ENCODE measurements at places on chromosomes 5 and 9.

DNA sequence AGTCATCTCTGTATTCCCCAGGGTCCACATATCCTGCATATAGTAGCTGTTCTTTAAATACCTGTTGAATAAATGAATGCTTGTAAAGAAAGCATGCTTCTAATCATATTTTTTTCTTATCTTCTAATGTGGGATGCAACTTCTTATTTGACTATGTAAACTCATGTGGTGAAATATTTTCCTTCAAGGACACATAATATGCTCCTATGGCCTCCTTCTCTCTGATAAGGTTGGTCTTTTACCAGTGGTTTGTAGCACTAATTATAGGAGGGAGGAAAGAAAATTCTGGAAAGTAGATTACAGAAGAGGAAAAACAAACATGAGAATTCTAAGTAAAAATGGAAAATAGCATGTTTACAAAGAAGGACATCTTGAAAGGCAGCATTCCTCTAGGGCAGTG, 28.6 kb upstream of the C5orf63 start:
- DNase-seq: no peak

- no peak for DNase-seq
Observed at GRCh38 chr5:65767565-65767964, 45.6 kb downstream of the NLN start.

DNA sequence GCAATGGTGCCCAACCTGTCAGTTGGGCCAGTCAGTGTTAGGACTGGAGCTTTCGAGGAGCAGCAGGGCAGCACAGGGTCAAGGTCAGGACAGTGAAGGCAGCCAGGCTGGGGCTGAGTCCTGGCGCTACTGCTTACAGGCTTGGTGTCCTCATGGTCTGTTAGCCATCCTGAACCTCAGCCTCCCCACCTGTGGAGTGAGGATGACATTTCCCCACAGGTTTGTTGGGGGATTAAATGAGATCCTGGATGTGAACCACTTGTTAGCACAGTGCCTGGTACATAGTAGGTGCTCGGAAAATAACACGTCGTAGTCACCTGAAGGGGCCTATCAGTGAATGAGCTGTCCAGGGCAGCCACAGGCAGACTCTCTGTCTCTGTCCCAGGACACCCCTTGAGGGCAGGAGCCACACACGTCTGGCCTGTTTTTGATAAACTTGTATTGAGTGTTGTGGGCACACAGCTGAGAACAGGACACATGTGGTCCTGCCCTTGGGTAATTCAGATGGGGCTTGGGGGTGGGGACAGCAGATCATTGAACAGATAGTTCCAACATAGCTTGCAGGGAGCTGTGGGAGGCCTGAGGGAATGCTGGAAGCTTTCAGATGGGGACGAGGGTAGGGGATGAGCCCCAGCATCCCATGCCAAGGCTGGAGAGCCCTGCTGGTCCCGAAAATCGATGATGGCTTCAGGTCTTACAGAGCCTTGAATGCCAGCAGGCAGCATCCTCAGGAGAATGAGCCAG, 69.3 kb downstream of the AMBP start:
- no peak for DNase-seq

GRCh38 chr5:141772281-141772680, 90.3 kb upstream of the ARAP3 start:
- no peak for DNase-seq

DNA sequence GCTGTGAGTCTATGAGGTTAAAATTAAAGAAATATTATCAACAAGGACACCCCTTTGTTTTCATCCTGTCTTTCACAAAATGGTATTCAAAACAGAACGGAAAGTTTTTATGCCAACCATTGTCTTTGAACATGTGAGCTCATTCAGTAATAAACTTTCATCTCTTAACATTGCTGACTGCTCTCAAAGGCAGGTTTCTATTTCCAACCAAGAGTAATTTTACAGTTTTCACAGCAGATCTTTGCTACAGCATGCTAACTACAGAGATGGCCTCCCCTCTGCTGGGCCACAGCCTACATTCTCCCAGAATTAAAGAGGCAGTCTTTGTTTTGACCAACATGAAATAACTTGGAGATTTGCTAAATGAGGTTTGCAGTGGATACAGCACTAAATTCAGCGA, 101.5 kb downstream of the DMRT2 start:
- DNase-seq: no peak

- peak; percentile 52 for DNase-seq
Observed at GRCh38 chr5:43038496-43038989, 1.6 kb downstream of the ANXA2R start.

- no peak for DNase-seq
Observed at GRCh38 chr9:128091144-128091543, 23.1 kb downstream of the SLC25A25 start.

- no peak for DNase-seq
Observed at GRCh38 chr5:140249536-140249935, 53.4 kb downstream of the PFDN1 start.

DNA sequence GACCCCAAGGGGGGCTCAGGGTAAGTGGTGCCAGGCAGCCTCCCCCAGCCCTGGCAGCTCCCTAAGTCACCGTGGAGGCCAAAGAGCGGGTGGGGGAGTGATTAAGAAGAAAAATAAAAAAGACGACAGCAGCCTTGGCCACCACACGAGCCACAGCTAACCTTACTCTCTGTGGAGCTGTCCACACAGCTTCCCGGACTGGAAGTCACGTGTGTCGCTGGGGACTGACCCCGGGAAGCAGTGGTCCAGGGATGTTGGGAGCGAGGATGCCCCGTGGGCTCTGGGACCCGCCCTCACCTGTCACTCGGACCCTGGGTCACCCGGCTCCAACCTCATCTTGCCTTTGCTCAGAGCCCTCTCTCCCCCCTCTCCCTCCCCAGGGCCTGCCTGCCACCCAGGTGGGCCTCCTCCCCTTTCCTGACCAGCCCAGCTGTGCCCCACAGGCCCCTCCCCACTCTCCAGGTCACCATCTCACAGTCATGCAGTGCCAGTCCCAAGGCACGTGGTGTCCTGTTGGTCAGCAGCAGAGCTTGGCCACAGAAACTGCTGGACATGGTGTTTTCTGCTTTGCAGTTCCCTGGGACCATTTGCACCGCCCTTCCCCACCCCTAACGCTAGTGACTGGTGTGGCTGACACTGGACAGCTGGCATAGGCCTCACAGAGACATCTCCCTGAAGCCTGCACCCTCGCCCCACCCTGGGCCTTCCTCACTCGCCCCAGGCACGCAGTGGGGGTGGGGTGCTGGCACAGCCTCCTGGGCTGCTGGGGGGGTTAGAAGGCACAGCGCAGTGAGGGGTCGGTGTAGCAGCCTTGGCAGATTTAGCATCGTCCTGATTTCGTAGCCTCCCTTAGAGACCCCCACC, 9.8 kb upstream of the EXOC3 start:
- no peak for DNase-seq

- DNase-seq: no peak
Observed at GRCh38 chr5:7261049-7261448, 134.9 kb upstream of the ADCY2 start.

DNA sequence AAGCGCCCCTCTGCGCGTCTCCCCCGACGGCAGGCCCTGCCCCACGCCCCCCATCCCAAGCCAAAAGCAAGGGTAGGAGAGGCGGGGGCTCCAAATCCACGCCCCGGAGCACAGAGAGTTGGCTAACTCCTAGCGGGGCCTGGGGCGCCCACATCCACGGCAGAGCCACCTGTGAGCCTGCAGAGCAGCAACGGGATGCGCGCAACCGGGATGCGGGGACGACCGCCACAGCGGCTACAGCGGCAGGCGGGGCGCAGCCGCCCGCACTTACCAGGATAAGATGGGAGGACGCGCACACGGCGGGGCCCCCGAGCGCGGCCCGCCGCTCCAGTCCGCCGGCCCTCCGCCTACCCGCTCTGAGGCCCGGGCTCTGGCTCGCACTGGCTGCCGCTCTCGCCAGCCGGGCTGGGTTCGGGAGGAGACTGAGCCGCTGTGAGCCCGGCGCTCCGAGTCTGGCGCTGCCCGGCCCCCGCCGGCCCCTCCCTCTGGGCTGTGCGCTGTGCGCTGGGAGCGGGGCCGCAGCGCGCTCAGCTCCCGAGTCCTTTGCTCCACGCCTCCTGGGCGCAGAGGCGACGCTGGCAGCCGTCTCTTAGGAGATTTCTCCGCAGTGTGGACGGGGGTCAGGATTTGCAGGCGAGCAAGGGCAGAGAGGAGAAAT, at the start of gene SLC24A2:
SLC24A2 (minus strand) TSS at position 424 of the 658 bp plus-strand sequence.
- DNase-seq: peak; percentile 2

DNA sequence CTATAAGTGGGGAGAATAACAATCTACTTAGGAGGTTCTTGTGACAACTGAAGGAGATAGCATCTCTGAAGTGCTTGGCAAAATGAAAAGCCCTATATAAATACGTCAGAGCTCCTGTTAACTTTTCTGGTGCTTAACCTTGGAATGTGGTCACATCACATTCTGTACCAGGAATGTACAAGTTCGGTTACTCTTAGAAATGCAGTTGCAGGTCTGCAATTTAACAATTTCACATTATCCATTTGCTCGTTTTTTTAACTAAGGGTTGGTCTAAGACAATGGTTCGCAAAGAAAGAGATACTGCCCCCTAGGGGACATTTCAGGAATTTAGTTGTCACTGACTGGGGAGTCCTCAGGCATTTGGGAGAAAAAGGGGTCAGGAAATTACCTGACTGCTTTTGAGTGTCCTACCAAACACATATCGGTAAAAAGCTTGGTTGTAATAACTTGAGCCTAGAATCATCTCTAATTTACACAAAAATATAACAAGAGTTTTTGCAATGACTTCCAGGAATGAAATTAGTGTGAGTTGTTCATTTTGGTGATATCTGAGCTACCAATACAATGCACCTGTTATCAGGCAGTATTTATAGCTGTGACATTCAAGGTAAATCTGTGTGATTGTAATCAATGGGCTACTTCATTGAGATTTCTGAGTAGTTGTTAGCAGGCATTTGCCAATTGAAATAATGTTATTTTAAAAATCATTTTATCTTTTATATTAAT, 5.4 kb upstream of the HBEGF start:
- peak; percentile 40 for DNase-seq

DNA sequence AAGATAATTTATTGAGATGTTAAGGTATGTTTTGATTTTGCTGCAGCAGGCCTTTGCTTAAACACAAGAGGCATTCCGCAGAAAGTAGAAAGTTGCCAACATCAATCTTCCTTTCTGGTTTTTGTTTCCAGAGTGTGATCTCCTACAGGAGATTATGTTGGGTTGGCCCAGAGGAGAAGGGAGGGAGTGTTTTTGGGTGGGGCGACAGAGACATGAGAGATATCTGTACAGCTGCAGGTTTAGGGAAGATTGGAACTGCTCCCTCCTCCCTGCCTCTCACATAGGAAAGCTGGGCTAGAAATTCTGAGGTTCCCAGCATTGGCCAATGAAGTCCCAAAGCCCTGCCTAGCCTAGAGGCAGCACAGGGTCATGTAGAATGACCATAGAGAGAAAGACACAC, 211.0 kb downstream of the CEMIP2 start:
- DNase-seq: no peak

DNA sequence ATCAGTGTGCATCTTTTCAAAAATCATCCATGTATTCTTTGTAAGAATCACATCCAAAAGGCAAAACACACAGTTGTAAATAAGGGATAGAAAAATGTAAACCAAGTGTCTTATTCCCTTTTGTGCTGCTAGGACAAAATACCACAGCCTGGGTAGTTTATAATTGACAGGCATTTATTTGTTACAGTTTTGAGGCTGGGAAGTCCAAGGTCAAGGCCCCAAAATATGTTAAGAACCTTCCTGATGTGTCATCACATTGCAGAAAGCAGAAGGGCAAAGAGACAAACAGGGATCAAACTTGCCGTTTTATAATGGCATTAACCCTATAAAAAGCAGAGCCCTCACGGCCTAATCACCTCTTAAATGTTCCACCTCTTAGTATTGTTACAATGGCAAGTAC, 364.8 kb downstream of the MED10 start:
- no peak for DNase-seq

DNA sequence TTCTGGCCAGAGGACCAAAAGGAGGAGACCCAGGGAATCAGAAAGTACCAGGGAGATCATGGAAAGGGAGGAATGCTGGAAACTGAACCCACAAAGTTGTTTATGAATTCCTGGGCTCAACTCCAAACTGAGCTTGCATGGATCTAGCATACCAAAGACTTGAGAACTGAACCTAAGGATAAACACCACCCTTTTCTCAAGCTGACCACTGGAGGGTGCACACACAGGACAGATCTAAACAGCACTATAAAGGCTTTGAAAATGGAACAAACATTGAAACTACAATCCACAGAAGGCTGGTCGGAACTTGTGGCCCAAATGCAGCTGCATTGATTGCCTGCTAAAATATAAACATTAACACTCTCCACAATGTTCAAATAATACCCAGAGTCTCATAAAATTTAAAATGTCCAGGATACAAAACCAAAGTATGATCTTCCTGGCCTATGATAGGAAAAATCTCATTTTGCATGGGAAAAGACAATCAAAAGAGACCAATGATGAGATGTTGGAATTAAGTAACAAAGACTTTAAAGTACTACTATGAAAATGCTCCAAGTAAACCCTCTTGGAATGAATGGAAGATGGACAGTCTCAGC, 15.6 kb upstream of the IRF1 start:
- DNase-seq: peak; percentile 5

GRCh38 chr5:150499437-150499956, 8.4 kb upstream of the NDST1 start:
- DNase-seq: no peak

DNA sequence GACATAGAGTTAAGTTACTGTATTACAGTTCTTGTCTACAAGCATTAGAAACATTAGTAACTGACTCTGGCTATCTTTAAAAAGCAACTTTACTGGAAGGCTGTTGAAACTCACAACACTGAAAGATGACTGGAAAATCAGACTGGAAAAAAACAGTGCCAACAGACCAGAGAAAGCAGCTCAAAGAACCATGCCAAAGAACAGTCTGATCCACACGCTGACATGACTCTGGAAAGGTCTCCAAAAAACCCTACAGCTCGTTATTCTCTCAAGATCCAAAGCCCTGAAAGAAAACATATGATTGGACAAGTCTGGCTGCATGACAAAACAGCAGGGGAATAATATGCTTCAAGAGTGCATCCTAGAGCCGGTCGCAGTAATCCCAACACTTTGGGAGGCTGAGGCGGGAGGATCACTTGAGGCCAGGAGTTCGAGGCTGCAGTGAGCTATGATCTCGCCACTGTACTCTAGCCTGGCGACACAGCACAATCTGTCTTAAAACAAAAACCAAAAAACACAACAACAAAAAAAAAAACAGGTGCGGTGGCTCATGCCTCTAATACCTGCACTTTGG, 5.6 kb downstream of the GOLPH3 start:
- no peak for DNase-seq

GRCh38 chr9:106930477-106930876, 67.5 kb downstream of the ZNF462 start:
- DNase-seq: no peak

- no peak for DNase-seq
Observed at GRCh38 chr9:124001458-124001799, 10.1 kb upstream of the LHX2 start.

DNA sequence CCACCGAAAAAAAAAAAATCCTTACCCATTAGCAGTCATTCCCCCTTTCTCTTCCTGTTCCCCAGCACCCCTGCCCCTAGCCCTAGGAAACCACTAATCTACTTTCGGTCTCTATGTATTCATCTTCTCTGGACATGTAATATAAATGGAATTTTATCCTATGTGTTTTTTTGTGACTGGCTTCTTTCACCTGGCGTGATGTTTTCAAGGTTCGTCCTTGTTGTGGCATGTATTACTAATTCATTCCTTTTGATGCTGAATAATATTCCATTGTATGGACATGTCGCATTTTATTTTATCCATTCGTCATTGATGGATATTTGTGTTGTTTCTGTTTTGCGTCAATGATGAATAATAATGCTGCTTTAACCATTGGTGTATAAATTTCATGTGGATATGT, 42.8 kb upstream of the SH3GL2 start:
- DNase-seq: no peak

Data from activated naive CD8-positive, alpha-beta T cell treated with anti-CD3 and anti-CD28 coated beads for 36 hours (primary cell).